Pancreas (tissue), 10 donors: ENCODE measurements at places on chromosomes 7 and 10. TPM values are rescaled to one million over a fixed set of nuclear protein-coding genes. Genes with fewer than 3 reads are reported as not detected.

Gene PRKG1
- 4.9 TPM for total RNA-seq

Gene LIPJ
- total RNA-seq: 0.23 TPM

Gene RNF148
- total RNA-seq: 1.2 TPM

Gene NEURL1
- 16.8 TPM for total RNA-seq

Gene PRKCQ
- 3.8 TPM for total RNA-seq

- H3K36me3 ChIP-seq: no peaks in the 10 kb centered on the region
- H3K27ac ChIP-seq: no peak overlapping the region
- H3K27me3 ChIP-seq: no peaks in the 10 kb centered on the region
These were observed 11.7 kb upstream of the GPAM start for GRCh38 chr10:112195224-112195623.

GRCh38 chr10:119516381-119517234 is 25.9 kb downstream of the RGS10 start:
- H3K27ac ChIP-seq: no peak overlapping the region
- no peak for DNase-seq
- no peaks in the 10 kb centered on the region for H3K36me3 ChIP-seq
- H3K4me1 ChIP-seq: no peaks in the 10 kb centered on the region
- H3K27me3 ChIP-seq: no peaks in the 10 kb centered on the region
- no peak overlapping the region for H3K4me3 ChIP-seq

GRCh38 chr10:46223064-46223480 is 63.7 kb upstream of the ANTXRL start:
- no peaks in the 10 kb centered on the region for H3K36me3 ChIP-seq
- DNase-seq: no peak
- no peaks in the 10 kb centered on the region for H3K27me3 ChIP-seq

GRCh38 chr7:105648561-105649401 is 67.5 kb upstream of the EFCAB10 start:
- no peaks in the 10 kb centered on the region for H3K27me3 ChIP-seq

GRCh38 chr7:20241194-20241910 is 24.2 kb upstream of the MACC1 start:
- H3K36me3 ChIP-seq: no peaks in the 10 kb centered on the region
- H3K4me1 ChIP-seq: peaks cover 6% of the 10 kb centered on the region
- no peak overlapping the region for H3K27ac ChIP-seq
- no peaks in the 10 kb centered on the region for H3K27me3 ChIP-seq
- no peak overlapping the region for H3K4me3 ChIP-seq

DNA sequence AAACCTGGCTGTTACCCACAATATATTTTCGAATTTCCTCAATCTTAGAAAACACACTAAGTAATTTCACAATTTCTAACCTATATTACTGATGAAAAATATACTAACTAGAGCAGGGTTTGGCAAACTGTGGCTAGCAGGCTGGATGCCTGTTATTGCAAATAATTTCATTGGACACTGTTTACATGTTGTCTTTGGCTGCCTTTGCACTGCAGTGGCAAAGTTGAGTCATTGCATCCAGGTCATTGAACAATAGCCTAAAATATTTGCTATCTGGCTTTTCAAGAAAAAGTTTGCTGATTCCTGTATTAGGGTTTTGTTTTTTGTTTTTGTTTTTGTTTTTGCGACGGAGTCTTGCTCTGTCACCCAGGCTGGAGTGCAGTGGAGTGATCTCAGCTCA is 47.2 kb downstream of the KIF11 start:
- H3K4me1 ChIP-seq: no peaks in the 10 kb centered on the region
- no peak for DNase-seq
- H3K4me3 ChIP-seq: no peak overlapping the region
- H3K27me3 ChIP-seq: no peaks in the 10 kb centered on the region
- H3K36me3 ChIP-seq: no peaks in the 10 kb centered on the region
- H3K27ac ChIP-seq: no peak overlapping the region

DNA sequence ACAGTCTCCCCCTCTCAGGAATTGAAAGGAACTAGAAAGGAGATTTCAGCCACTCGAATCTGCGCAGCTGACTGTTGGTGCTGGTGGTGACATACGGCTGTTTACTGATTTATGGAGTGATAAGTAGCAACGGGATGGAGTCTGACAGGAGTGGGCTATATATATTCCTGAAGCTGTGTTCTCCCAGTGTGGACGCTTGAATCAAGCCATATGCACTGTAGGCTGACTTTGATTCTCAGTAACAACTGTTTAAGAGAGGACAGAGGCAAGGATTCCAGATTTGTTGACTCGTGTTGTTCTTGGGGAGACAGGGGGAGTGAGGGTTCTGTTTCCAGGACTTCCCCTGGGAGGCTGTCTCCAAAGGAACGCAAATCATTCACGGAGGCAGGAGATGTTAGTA is 260.1 kb upstream of the AUTS2 start:
- no peak overlapping the region for H3K4me3 ChIP-seq
- DNase-seq: no peak
- H3K27me3 ChIP-seq: no peaks in the 10 kb centered on the region
- H3K4me1 ChIP-seq: no peaks in the 10 kb centered on the region
- no peak overlapping the region for H3K27ac ChIP-seq

GRCh38 chr7:113087071-113087998 is 708 bp upstream of the GPR85 start:
- no peaks in the 10 kb centered on the region for H3K36me3 ChIP-seq
- DNase-seq: no peak
- no peaks in the 10 kb centered on the region for H3K27me3 ChIP-seq
- H3K27ac ChIP-seq: no peak overlapping the region
